AG08396 (cell line): ENCODE measurements at places on chromosomes 6 and 20.

DNA sequence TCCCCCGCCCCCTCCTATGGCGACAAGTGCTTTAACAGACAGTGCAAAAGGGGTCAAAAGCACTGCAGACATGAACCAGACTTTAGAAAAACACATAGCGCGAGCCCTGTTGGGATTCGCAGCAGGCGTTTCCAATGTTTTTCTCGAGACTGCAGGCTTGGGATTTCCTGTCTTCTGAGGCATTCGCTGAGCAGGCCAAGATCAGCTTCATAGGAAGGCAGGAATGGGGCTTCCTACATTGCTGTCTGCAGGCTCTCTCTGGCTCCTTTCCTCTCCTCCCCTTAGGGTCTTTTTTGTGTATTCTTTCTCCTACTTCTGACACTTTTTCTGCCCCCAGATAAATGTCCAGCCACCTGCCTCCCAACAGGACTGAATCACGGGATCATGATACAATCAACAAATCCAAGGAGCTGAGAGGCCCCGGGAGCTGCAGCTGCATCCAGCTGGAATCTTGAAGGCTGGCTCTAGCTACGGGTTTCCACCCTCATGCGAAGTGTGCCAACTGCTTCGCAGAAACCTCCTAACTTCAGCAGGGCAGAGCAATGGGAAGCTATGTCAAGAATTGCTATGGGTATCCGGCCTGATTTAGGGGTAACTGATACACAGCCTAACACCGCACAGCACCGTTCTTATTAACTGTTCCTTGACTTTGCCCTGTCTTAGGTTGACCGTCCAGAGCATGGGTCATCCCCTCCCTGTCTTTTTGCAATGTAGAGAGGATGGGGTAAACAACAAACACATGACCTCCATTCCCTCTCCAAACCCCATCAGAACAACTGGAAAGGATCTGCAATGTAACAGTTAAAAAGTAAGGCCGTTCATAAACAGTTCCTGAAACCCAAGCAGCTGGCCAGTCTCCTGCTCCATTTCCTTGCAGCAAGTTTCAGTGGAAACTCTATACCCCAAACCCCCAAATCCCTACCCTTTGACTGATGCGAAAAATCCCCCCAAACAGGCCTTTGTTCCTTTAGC lies 31.5 kb downstream of the SNX5 start:
- peak; percentile 80 for DNase-seq

- peak; percentile 63 for DNase-seq
These were observed 60.5 kb upstream of the SLC22A23 start for GRCh38 chr6:3517350-3517749.

DNA sequence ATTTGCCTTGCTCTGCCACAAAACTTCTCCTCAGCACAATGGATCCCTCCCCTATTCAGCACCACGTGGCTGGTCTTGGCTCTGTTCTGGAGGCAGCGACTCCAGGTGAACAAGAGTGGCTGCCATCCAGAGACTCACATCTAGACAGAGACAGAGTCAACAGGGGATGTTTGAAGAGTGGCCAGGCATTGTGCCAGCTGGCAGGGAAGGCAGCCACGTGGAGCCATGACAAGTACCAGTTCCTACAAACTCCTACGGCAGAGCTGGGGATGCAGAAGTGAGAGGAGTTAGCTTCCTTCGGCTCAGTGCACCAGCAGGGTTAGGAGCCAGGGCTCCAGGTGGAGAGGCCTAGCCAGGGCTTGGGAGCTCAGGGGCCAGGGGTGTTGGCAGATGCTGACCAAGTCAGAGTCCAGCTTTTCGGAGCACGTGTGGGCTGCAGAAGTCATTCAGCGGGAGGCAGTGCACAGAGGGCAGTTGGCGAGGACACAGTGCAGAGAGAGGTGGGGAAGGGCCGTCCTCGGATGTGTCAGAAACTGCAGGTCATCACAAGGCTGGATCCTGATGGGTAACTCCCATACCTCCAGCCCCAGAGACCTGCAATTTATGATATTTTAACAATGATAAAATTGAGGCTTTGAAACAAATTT lies 171.7 kb upstream of the PDE10A start:
- no peak for DNase-seq

- DNase-seq: no peak
These were observed 293.9 kb downstream of the THBS2 start for GRCh38 chr6:168959696-168960095.

DNA sequence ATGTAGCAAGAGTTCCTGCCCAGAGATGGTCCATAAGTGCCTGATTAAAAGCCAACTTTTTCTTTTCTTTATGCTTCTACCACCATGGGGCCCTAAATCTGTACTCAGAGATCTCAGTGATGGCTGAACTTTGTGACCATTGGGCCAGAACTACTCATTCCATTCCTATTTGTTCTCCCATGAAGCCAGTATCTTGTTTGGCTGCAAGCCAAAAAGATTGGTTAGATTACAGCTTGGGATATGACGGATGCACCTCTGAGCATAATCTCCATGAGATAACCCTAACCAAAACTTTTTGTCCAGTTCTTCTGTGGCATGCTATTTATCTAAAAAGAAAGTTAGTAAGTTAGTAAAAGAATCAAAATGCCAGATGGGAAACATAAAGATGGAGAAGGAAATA lies 72.2 kb downstream of the PLCB4 start:
- no peak for DNase-seq

- no peak for DNase-seq
These were observed 10.2 kb upstream of the FOXC1 start for GRCh38 chr6:1599469-1599868.

- DNase-seq: no peak
These were observed 6.6 kb upstream of the EEF1E1 start for GRCh38 chr6:8108759-8109539.

GRCh38 chr6:142945049-142945445 lies at the start of gene HIVEP2:
Gene HIVEP2, minus strand, starts transcription at chr6:142945176. Its CDS starts 170,438 bp downstream, at chr6:142774738.
- DNase-seq: peak; percentile 79

GRCh38 chr20:46773680-46774079 lies 64.2 kb downstream of the SLC2A10 start:
- no peak for DNase-seq

GRCh38 chr6:35081426-35081851 lies 59.7 kb downstream of the TCP11 start:
- no peak for DNase-seq

DNA sequence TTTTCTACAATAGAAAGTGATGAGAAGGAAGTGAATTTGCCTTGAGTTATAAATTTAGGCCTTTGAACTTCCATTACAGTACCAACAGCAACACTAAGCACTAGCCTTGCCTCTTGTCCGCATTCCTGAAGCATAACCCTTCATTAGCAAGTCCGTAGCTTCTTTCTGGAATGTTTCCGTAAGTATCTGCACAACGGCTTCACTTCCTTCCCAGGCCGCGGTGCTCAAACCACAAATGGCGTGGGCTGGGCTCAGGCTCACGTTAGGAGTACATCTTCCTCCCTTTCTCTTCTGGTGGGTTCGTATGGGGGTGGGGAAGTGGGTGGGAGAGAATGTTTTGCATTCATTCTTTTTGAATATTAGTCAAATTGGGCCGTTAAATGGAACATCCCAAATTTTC lies 193.8 kb upstream of the SNX9 start:
- DNase-seq: no peak

- no peak for DNase-seq
These were observed 275.0 kb downstream of the BTBD9 start for GRCh38 chr6:38364775-38365174.

DNA sequence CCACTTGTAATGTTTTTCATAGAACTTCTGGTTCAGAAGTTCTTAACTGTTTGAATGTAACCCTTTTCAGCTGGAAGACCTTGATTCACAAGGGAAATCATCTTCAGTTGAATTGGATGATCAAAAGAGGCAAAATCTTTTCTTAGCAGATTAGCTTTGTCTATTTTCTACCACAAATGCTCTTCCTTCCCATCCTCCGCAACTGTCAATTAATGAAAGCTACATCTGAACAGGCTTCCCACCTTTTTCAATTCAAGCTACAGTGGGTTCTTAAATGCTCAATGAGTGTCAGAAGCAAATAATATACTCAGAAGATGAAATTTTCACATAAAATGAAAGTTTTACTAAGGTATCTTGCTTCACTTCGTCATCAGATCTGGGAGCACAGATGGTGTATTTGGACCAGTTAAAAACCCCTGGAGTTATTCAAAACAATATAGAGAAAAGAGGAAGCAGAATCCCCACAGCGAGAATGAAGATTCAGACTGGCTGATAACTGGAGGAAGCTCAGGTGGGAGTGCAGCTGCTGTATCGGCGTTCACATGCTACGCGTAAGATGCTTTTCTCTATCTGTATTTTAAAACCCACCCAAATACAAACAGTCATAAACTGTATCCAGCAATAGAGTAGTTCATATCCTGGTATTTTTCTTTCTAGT lies 19.4 kb downstream of the QRSL1 start:
- DNase-seq: no peak

- no peak for DNase-seq
These were observed 40.4 kb upstream of the SYNJ2 start for GRCh38 chr6:157941101-157941863.

DNA sequence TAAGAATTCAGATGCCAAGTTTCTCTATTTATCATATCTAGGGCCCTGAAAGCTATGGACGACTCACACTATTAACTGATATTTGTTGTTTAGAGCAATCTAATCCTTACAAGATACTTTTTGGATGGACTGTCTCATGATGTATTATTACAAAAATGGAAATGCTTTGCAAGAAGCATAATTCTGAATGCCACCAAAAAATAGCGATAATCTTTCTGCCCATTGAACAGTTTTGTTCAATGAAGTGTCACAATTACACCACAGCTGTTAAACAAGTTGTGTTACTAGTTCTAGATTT lies 460.4 kb upstream of the JARID2 start:
- DNase-seq: no peak

DNA sequence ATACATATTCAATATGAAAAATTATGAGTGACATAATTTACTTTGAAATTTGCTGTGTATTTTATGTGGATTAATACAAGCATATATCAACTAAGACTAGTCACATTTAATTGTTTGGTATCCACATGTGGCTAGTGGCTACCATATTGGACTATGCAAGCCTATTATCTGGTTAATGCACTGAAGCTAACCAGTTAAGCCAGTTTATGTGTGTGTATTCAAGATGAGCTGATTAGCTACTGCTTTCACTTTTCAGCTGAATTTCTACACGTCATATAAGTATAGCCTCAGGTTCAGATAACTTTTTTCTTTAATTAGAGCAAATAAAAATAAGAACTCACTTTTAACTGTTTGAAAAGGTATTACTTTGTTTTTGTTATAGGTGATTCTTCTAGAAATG lies 903.7 kb downstream of the TFAP2A start:
- no peak for DNase-seq

GRCh38 chr20:57868310-57868709 lies 158.5 kb upstream of the PMEPA1 start:
- DNase-seq: no peak

GRCh38 chr6:52360028-52360427 lies 1.9 kb upstream of the PAQR8 start:
- DNase-seq: no peak

DNA sequence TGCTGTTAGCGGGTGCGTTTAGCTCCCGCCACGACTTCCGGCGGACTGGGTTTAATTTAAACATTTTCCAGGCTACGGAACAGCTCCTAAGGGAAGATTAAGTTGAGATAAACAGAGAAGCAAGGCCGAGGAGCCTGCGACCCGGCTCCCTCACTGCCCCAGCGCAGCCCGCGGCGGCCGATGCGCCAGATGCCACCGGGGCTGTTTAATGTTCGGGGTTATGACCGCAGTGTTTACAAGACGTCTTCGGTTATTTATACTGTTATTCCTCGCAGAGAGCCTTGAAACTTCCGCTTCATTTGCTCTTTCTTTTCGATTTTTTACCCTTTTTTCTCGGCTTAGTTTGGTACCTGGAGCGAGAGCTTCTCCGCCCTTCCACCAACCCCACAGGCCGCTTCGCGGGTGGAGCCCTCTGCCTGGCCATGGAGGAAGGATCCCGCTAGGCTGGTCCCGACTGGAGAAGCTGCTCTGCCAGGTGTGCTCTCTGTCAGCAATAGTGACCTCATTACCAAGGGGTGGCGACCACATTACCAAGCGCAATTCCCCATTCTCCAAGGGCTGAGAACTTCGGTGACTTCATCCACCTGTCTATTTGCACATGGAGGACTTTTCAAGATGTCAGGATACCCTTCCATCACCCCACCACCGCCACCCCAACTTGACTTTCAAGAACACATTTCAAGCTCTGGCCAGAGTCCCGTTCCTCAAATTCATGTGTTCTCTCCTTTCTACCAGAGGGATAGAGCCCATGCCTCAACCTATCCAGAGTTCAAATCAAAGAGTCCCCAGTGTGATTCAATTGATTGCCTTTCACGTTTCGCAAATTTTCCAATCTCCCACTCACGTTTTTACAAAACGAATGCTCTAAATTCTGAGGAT lies 4.1 kb downstream of the TCF21 start:
- DNase-seq: no peak

- DNase-seq: no peak
These were observed 72.3 kb upstream of the IFNGR1 start for GRCh38 chr6:137291441-137291840.

DNA sequence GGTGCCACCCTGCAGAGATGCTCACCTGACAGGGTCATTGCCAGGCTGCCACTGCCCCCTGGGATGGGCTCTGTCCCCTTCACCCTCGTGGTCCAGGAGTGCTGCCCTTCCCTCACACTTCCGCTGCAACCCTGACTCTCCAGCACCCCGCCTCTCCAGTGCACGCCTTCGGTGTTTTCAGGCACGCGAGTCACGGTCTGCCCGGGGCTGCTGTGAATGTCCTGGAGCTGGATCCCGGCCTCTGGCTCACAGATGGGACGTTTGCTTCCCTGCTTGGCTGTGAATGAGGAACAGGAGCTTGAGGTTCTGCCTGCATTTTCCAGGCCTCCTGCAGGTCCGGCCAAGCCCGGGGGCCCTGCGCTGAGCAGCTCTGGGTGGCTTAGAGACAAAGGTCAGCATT lies 343.4 kb downstream of the SMOC2 start:
- no peak for DNase-seq

- DNase-seq: no peak
These were observed 72.6 kb upstream of the SLC4A11 start for GRCh38 chr20:3311623-3312022.

DNA sequence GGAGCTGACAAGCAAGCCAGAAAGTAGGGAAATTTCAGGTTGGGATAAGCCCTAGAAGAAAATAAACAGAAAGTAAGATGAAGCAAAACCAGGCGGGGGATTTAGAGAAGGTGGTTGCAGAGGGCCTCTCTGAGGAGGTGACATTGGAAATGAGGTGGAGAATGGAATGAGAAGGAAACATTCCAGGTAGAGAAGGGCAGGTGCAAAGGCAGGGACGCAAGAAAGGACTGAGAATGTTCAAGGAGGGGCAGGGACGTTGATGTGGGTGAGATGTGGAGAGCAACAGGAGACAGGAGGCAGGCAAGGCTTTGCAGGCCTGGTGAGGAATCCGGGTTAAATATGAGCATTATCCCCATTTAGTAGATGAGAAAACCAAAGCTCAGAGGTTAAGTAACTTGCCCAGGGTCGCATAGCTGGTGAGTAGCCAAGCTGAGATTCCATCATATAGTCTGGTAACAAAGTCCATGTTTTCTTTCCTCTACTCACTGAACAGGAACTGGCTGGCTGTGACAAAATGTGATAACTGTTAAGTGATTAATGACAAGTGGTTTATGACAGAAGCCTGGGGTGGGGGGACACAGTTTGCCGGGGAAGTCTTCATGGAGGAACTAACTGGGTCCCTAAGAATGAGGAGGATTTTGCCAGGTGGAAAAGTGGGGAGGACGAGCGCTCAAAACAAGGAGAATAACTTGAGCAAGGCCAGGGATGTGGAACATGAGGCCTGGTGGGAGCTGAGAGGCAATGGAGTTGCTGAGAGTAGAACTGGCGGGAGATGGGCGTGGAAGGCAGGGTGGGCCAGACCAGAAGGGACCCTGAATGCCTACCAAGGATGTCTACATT lies 32.6 kb downstream of the MRPL14 start:
- no peak for DNase-seq

GRCh38 chr20:21873291-21873690 lies 167.8 kb downstream of the PAX1 start:
- no peak for DNase-seq
